ENCODE measurements at places on chromosomes 5 and 9.

- peak; percentile 56 for DNase-seq
These were observed 10.6 kb upstream of the FAM163B start for GRCh38 chr9:133619791-133620190.

GRCh38 chr9:126516936-126517832 lies 96.5 kb upstream of the LMX1B start:
- DNase-seq = peak; percentile 62

DNA sequence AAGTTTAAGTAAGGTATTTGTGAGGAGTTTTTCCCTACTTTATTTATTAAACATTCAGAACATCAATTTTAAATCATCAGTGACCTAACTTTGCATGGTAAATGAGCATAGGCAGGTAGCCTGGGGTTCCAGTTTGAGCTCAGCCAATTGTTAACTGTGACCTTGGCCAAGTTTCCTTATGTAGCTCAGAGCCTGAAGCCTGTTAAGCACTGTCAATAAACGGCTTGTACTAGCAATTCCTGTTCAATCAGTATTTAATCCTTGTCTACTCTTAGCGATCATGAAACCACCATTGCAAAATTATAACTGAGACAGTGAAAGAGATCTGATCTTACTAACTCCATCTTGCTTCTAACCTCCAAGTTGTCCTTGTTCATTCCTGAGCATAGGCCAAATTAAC lies 4.7 kb upstream of the SOWAHA start:
- no peak for DNase-seq

DNA sequence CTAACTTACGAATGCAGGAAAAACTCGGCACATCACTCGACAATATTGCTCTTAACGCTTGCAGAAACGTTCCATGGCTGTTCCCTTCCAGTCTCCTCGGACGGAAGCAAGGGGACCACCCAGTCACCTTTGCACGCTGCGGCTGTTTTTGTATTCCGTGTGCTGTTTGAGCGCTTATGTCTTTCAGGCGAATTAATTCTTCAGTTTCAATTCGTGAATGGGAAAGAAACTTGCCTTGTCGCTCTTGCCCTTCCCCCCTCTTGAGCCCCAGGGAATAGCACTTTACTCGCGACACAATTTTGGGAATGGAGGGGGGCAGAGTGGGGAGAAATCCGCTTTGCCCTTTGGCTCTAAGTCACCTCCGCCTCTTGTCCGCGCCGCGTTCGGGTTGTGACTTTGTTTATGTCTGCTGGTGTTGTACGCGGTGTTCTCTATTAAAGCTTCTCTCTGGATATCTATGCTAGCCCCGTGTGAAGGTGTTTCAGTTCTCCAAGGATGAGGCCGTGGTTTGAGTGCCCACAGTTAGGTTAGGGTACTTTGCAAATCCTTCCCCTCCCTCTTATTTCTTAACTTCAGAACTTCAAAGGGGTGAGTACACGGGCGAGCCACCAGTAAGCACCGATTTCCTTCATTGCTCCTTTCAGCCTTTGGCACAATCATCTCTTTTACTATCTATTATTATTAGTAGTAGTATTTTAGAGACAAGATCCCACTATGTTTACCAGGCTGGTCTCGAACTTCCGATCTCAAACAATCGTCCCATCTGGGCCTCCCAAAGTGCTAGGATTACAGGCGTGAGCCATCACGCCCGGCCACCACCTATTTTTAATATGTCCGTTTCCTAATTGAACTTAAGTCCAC lies 2.7 kb downstream of the FOXB2 start:
- no peak for DNase-seq

- DNase-seq = no peak
These were observed 653.1 kb downstream of the EFNA5 start for GRCh38 chr5:107017616-107018015.

DNA sequence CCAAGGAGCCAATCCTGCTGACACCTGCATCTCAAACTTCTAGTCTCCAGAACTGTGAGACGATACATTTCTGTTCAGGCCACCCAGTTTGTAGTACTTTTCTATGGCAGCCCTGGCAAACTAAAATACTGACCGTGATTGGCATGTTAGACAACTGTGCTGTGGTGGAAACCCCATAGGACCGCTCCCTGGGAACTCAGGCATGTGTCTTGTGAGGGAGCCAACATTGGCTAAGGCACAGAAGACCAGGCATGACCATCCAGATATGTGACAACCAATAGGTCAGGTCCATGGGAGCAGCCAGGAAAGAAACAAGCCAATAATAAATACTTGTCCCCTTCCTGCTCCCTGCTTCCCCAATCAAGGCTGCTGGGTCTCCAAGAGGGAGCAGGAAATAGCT lies 101.4 kb upstream of the MPDZ start:
- DNase-seq = no peak

GRCh38 chr5:96941140-96941539 lies 5.3 kb downstream of the LNPEP start:
- DNase-seq = no peak

- DNase-seq = no peak
These were observed 365.9 kb downstream of the NFIB start for GRCh38 chr9:13948037-13948436.

DNA sequence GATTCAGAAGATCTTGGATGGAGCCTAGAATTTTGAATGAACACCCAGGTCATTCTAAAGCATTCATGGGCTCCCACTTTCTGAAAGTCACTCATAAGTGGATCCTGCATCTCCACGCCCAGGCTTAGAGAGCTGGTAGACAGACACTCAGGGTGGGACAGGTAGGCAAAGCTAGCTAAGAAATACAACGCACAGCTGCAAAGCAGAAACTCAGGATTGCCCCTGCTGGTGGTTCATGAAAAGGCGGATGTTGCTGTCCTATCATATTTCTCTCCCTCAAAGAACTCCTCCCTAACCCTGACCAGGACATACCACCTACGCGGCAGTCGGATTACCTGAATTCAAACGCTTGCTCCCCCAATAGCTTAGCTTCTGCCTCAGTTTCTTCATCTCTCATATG lies 226.5 kb downstream of the GLIS3 start:
- no peak for DNase-seq

DNA sequence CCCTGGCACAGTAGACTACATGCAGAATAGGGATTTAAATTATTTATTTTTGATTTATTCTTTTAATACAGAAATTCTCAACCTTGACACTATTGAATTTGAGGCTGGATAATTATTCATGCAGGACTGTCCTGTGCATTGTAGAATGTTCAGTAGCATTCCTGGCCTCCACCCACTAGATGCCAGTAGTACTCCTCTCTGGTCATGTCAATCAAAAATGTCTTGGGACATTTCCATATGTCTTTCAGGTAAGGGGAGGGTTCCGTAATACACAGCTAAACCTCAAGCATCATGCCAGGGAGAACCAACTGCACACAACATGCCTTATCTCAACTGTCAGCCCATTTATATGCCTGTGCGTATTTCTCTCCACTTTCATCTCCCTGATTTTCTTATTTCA lies 231.8 kb downstream of the BRINP1 start:
- DNase-seq = no peak

DNA sequence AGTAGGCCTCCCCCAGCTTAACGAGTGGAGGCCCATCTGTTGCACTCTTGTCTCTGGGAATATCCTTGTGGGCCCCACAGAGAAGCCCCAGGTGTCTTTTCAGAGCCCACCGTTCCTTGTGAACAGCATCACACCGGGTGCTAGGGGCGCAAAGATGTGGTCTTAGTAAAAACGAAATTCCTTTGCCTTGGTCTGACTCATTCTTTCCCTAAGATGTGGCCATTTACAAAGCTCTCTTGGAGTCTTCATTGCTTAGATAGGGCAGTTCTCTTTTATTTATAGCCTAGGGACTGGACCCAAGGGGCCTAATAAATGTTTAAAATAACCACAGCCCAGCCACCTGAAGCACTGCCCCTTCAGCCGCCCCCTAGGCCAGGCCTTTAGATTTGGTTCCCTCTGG lies 52.8 kb upstream of the RPL26L1 start:
- no peak for DNase-seq

DNA sequence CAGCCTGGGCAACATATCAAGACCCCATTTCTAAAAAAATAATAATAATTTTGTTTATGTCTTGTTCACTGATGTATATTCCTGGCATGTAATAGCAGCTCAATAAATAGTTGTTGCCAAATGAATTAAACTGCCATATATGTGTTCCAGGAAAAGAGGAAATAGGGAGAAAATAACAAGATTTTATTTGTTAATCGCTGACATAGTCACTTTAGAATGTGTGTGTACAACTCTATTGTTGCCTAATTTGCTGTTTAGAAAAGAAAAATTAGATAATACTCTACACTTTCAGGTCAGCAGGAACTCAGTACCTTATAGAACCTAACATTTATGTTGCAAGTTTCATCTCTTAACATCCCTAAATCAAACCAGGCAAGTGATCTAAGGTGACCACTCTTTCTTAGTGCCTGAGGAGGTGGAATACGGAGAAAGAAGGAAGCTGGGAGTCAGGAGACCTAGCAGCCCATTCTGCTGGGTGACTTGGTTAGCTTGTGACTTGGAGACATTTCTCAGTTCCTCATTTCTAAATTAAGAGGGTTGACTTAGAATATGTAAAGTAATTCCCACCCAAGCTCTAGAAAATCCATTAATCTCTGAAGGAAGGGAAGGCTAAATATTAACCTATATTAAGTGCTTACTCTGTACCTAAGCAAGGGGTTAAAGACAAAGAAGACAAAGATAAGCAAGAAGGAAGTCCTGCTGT lies 110.3 kb upstream of the IQGAP2 start:
- DNase-seq = no peak

DNA sequence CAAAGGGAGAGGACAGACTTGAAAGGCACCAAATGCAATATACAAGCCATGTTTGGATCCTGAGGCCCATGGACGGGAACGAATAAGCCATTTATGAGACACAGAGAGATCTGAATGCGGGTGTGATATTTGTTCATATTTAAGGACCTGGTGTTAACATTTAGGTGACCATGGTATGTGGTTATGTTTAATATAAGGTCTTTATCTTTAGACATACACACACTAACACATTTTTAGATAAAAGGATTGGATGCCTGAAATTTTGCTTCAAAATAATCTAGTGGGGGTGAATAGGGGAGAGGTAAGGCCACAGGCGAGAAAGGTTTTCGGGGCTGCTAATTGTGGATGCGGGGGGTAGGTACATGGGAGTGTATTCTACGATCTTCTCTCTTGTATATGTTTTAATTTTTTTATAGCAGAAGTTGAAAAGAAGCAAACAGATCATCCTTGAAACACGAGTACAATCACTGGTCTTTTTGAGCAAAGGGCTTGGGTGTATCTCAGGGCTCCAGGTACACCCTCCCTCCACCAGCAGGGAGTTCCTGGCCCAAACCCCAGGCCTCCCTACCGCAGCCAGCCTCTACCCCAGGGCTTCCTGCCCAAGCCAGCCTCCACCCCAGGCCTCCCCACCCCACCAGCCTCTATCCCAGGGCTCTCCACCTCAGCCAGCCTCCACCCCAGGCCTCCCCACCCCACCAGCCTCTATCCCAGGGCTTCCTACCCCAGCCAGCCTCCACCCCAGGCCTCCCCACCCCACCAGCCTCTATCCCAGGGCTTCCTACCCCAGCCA lies 12.2 kb downstream of the AKNA start:
- no peak for DNase-seq

- DNase-seq = no peak
These were observed 47.4 kb downstream of the UBAP2 start for GRCh38 chr9:34001298-34001697.

GRCh38 chr9:28808042-28808441 lies 1234.8 kb upstream of the C9orf72 start:
- no peak for DNase-seq

DNA sequence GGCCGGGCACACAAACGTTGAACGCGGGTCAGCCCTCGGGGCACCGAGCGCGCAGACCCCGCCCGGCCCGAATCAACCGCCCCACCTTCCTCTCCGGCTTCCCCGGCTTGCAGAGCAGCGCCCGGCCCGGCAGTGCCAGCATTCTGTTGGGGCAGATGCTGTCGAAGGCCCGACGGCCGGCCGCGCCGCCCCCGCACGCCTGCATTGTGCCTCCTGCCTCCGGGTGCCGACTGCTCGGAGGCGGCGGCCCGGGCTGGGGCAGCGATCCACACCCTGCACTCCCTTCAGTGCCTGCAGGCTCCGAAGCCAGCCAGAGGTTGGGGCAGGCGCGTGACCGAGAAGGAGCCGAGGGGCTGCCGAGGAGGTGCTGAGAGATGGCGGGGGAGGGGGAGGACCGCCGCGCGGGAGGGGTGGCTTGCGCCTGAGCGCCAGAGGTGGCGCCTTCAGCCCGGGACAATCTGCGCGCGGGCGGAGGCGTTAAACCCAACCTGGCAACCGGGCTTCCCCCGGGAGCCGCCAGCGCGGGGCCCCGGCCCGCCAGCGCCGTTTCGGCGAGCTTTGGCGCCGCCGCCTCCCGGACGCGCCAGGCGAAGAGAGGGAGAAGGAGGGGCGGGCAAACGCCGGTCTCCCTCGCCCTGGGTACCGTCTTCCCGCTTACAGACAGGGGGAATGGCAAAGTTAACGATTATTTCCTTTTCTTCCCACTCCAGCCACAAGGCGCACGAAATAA lies at the start of gene MCIDAS:
TSS of gene MCIDAS (minus strand) at position 382 of the 730 bp plus-strand sequence. CDS start at position 205, 177 bp downstream.
- DNase-seq = peak; percentile 79

GRCh38 chr5:61334868-61335615 lies 3.0 kb downstream of the ZSWIM6 start:
- no peak for DNase-seq

DNA sequence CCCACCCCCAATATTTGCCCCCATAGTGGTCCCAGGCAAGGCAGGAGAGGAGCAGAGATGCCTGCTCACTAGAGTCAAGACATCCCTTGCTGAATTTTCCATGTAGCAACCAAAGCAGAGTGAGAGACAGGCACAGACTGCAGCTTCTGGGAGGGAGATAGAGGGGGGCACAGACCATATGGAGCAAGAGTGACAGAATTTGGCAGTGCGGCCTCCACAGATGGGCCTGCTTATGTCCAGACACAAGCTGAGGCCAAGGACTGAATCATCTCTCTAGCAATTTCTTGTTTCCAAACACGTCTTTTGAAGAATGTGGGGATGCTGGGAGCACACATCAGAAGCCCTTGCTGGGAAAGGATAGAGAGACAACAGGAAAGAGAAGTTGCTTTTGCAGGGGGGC lies 53.0 kb upstream of the ALDH1B1 start:
- no peak for DNase-seq

DNA sequence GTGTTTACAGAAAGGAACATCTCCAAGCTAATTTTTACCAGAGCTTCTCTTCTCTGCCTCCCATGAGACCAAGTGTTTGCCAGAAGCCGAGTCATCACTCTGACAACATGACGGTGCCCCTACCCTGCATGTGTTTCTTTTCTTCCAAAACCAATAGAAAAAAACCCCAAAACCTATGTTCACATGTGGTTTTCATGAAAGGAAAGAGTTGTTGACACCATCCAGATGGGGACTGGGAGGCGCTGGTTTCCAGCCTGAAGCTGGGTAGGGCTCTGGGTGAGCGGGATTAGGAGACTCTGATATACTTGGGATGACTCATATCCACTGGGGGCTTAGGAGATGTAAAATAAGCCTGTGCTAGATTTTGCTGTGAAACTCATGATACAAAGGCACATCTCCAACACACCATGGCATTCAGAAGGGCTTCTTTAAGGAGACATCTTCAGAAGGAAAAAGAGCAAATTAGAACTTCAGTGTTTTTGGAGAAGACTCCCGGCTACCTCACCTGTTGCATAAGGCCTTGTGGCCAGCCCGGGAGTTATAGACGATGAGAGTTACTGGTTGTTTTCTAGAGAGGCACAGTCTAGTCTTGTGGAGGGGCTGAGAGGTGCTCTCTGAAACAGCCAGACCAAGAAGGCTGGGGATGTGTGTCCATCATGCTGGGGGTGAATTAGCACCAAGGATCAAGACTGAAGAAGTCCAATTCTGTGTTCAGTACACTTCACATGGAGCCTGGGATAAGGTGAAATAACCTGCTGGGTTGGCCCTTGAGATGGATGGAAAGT lies 108.9 kb upstream of the LHFPL2 start:
- DNase-seq = no peak

GRCh38 chr9:79667120-79667519 lies 95.4 kb downstream of the TLE4 start:
- DNase-seq = no peak

Data from stimulated activated naive CD8-positive, alpha-beta T cell treated with anti-CD3 and anti-CD28 coated beads, Interleukin-15, Interleukin-2, amounts not matched to agents 100 U/mL and 50 U/mL, for 24 hours (primary cell).